ENCODE measurements at places on chromosomes 11 and 22.

- H3K4me3 ChIP-seq, result no peak overlapping the region
- H3K27ac ChIP-seq, result no peak overlapping the region
- no peaks in the 10 kb centered on the region for H3K4me1 ChIP-seq
- no peaks in the 10 kb centered on the region for H3K36me3 ChIP-seq
- DNase-seq, result no peak
Observed at GRCh38 chr11:60469723-60470122, 14.1 kb downstream of the MS4A1 start.

GRCh38 chr11:111193924-111194490 lies 51.5 kb upstream of the POU2AF2 start:
- DNase-seq, result no peak
- H3K27me3 ChIP-seq, result no peaks in the 10 kb centered on the region

DNA sequence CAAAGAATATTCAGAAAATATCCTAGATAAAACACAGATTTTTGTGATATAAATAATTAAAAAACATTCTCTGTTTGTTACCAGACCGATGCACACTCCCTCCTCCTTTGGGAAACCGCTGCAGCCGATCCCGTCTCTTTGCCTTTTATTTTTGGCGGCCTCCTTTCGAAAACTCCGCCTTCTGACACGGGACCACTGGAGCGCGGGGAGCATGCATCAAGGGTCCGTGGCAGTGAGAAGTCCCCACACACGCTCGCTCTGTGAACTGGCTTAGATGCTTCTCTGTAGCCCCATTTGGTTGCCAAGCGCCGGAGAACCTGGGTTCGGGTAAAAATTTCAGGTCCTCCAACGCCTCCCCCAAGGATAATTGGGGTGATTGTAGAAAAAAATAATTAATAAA lies 17.0 kb downstream of the DDX17 start:
- no peak for DNase-seq
- H3K27me3 ChIP-seq, result no peaks in the 10 kb centered on the region
- H3K4me1 ChIP-seq, result peaks cover 2% of the 10 kb centered on the region
- no peak overlapping the region for H3K27ac ChIP-seq

GRCh38 chr11:124769806-124770774 lies 8.0 kb upstream of the ESAM start:
- H3K27ac ChIP-seq, result no peak overlapping the region
- no peaks in the 10 kb centered on the region for H3K4me1 ChIP-seq

GRCh38 chr11:111602865-111603610 lies 789 bp downstream of the SIK2 start:
- H3K27me3 ChIP-seq, result no peaks in the 10 kb centered on the region
- peak overlapping the region; percentile 90 for H3K27ac ChIP-seq
- H3K36me3 ChIP-seq, result no peaks in the 10 kb centered on the region

DNA sequence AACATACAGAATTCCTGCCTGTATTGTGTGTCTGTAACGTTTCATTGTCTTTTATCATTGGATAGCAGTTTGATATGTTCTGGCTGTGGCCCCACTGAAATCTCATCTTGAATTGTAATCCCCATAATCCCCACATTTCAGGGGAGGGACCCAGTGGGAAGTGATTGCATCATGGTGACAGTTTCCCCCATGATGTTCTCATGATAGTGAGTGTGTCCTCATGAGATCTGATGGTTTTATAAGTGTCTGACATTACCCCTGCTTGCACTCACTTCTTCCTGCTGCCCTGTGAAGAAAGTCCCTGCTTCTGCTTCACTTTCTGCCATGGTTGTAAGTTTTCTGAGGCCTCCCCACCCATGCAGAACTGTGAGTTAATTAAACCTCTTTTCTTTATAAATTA lies 19.6 kb upstream of the MTMR2 start:
- H3K36me3 ChIP-seq, result no peaks in the 10 kb centered on the region
- no peak overlapping the region for H3K4me3 ChIP-seq
- DNase-seq, result no peak
- no peaks in the 10 kb centered on the region for H3K4me1 ChIP-seq
- H3K27ac ChIP-seq, result no peak overlapping the region

All from ascending aorta (tissue), 2 donors.